GM12864 (cell line): ENCODE measurements at places on chromosomes 7 and 10.

DNA sequence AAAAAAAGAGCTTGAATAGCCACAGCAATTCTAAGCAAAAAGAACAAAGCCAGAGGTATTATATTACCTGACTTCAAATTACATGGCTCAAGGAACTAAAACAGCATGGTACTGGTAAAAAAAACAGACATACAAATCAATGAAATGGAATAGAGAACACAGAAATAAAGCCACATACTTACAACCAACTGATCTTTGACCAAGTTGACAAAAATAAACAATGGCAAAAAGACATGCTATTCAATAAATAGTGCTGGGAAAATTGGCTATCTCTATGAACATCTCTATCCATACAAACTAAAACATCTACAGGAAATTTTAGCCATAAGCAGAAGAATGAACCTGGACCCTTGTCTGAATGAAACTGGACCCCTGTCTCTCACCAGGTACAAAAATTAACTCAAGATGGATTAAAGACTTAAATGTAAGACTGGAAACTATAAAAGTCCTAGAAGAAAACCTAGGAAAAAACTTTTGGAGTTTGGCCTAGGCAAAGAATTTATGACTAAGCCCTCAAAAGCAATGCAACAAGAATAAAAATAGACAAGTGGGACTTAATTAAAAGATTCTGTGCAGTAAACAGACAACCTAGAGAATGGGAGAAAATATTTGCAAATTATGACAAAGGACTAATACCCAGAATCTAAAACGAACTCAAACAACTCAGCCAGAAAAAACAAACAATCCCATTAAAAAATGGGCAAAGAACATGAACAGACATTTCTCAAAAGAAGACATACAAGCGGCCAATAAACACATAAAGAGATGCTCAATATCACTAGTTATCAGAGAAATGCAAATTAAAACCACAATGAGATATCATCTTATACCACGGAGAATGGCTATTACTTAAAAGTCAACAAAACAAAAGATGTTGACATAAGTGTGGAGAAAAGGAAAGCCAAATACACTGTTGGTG is 72.8 kb upstream of the DDC start:
- DNase-seq, result no peak

- no peak for DNase-seq
Measured at GRCh38 chr7:802500-803242, 29.6 kb upstream of the SUN1 start.

GRCh38 chr7:151342102-151342646 is 562 bp downstream of the NUB1 start:
- peak; percentile 66 for DNase-seq

GRCh38 chr10:70063418-70064098 is 10.9 kb downstream of the MACROH2A2 start:
- DNase-seq, result no peak

DNA sequence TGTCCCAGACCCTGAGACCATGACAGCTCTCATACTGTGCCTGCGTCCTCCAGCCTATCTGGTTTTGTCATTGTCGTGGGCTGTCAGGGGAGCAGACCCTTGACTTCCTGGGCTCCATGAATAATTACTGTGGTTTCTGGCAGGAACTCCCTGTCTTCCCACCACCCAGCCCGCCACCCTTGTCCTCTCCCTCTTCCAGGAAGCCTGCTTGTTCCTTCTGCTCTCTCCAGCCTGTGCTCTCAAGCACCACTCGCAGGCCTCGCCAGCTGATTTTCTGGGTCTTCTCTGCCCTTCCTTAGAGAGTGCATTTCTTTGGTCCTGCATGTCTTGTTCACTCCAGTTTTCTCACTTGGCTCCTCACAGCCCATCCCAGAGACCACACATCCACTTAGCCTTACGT is 224.5 kb upstream of the INHBA start:
- no peak for DNase-seq

DNA sequence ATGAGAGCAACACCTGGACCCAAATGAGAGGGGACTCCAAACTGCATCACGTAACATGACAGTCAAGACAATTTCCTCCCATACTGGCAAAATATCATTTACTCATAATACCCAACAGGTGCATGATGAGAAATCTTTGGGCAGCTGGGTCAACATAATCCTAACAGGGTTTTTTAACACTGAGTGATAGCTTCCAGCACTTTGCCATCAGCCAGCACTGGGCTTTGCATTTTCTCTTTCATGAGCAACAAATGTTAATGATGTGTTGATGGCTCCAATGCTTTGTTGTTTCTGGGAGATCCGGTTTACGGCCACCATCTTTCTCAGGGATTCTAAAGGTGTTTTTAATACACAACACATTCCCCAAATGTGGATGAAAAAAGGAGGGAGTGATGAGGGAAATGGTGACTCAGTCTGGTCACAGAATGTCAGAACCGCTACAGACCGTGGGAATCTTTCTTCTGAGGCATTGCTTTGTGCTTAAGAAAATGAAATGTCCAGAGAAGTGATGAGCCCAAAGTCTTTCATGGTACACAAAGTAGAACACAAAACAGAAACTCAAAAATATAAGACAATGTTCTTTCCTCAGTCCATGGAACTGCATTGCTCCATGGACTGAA is 705.7 kb upstream of the IGFBP3 start:
- DNase-seq, result no peak

DNA sequence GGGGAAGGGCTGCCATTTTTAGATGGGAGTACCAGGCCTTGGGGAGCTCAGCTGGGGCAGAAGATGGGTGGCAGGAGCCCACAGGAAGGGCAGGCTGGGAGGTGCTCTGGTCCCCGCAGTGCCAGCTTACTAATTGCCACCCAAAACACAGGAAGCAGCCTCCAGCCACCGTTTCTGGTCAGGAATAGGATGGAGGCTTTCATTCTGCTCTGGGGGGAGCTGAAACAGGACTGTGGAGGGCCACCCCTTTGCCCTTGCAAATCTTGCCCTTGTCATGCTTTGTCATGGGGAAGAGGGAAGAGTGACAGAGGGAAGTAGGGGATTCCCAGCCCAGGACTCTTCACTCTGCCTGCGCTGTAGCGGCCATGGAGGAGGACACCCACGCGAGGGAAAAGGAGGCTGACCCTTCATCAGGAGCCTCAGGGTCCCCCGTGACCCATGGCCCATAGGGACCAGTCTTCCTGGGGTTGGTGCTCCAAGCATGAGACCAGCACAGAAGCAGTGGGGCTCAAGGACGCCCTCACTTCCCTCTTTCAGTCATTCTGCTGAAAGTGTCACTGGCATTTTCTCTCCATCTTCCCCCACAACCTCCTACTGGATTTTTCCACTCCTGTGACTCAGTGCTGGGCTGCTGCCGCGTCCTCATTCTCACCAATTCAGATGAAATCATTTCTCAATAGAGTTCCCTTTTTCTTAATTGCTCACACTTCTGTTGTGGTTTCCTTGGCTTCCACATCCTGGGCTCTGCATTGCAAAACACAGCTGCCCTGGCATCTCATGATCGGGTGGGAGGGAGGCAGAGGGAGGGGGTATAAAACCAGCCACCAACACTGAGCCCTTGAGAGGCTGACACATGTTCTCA is 61.9 kb downstream of the MKI67 start:
- no peak for DNase-seq

DNA sequence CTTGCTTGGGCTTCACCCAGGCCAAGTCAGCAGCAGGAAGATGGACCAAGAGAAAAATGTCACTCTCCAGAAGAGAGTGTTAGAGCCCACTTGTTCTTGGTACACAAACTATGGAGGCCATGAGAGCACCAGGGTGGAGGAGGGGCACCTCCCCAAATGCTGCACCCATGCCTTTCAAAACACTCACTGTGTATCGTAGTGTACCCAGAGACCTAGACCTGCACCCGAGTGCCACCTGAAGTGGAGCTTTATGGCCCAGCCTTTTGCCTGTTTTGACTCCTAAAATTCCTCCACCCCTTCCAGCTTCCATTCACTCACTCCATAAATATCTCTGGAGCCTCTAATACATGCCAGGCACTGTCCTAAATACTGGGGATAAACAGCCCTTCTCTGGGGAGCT is 5.0 kb downstream of the SFTPD start:
- DNase-seq, result no peak

DNA sequence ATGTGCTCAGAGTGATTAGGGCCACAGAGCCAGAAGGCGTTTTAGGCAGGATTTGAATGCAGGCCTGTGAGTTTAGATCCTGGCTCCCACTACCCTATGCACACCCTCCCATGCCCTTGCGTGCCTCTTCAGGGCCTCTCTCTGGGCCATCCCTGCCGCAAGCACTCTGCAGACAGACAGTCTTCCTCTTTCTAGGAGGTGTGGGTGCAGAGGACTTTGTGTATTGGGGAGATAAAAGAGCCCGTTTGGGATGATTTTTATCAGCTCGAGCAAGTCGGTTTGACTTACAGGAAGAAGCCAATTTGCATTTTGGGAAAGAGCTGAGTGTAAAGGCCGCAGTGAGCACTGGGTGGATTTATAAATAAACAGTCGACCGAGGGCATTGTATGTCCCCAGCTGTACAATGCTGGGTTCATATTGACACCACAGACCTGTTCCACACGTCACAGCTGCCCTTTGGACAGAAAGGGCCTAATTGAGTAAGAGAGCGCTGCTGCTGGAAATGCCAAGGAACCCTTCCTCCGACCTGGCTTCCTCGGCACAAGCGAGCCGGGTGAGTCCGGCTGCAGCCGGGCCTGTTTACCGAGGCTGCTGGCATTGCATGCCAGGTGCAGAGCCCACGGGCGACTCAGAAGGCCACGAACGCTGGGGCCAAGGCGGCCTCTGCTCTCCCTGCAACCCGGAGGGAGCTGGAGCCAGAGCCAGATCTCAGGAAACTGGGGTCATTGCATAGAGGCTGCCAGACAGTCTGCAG is 25.1 kb downstream of the ZMIZ1 start:
- peak; percentile 57 for DNase-seq

- DNase-seq, result no peak
Measured at GRCh38 chr10:61752111-61753011, 89.6 kb downstream of the CABCOCO1 start.

GRCh38 chr7:12458520-12459131 is 55.0 kb upstream of the VWDE start:
- no peak for DNase-seq

- DNase-seq, result no peak
Measured at GRCh38 chr7:134461916-134462315, 3.0 kb upstream of the AKR1B1 start.

GRCh38 chr7:2208712-2209111 is 24.0 kb downstream of the MAD1L1 start:
- DNase-seq, result no peak

GRCh38 chr7:110484356-110484755 is 606.6 kb upstream of the LRRN3 start:
- DNase-seq, result no peak

DNA sequence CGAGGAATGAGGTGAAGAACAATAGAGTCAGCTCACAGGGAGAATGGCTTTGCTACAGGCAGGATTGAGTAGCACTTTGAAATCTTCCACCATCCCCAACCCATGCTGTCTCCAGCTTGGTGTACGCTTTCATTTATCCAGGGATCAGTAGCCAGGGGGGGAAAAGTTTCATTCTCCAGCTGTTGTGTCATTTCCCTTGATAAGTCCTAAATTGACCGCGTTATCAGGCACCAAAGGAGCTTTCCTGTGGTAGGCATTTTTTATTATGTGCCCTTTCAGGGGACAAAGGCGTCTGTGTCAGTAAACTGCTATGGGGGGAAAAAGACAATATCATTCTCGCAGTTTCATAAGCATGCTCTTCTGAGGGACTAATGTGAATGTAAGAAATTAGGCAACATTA is 106.6 kb upstream of the YAE1 start:
- DNase-seq, result no peak

DNA sequence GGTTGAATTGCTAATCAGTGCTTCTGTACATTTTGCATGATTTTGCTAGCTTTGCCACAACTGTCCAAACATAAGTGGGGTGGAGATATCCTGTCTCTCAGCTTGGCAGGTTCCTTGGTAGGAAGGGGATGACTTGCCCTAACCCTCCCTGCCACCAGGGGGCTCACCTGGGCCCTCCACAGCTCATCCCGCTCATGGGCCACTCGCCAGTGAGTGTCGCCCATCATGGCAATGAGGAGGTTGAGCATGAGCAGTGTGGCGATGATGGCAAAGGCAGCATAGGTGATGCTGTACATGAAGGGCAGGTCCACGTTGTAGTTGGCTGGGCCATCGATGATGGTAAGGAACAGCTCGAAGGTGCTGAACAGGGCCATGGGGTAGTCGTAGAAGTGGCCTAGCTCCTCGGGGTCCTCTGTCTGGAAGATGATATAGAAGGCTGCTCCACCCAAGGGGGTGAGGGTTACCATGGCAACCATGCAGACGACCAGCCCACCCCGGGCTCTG is 12.2 kb downstream of the TRPV6 start:
- DNase-seq, result no peak

GRCh38 chr10:48791267-48791928 is 106.7 kb downstream of the WDFY4 start:
- DNase-seq, result no peak

- no peak for DNase-seq
Measured at GRCh38 chr7:26441002-26441521, 149.4 kb downstream of the SNX10 start.

GRCh38 chr7:71312755-71313490 is 181.0 kb downstream of the GALNT17 start:
- no peak for DNase-seq

DNA sequence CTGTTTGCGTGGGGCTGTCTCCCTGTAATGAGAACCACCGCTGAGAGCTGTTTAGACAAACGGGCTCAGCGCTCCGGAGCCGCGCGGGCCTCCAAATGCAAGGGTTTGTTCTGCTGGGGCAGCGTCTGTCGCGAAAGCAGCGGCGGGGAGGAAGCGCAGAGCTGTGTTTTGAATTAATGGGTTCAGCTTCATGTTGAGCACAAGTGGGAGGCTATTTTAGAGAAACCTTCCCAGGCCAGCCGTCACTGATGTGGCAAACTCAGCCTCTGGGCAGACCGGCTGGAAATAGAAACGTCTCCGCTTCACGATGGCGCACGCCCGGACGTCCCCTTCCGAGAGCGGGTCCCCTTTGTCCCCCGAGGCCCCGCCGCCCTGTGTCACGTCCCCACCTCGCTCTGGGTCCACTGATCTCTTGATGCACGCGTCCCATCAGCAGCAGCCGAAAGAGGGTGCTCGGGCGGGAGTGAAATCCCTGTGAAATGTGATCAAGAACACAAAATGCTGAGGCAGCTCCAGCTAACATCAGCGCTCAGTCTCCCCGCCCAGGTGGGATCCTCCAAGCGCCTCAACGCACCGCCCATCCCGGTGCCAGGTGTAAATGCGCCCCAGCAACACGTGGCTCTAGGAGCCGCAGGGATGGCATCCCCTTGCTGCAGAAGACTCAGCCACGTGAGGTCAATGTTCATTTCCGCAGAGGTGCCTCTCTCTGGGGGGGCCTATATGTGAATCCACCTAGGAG is 44.9 kb downstream of the BAMBI start:
- DNase-seq, result no peak
